ENCODE measurements at places on chromosomes 12 and 14. TPM values are rescaled to one million over a fixed set of nuclear protein-coding genes. Genes with fewer than 3 reads are reported as not detected.

DNA sequence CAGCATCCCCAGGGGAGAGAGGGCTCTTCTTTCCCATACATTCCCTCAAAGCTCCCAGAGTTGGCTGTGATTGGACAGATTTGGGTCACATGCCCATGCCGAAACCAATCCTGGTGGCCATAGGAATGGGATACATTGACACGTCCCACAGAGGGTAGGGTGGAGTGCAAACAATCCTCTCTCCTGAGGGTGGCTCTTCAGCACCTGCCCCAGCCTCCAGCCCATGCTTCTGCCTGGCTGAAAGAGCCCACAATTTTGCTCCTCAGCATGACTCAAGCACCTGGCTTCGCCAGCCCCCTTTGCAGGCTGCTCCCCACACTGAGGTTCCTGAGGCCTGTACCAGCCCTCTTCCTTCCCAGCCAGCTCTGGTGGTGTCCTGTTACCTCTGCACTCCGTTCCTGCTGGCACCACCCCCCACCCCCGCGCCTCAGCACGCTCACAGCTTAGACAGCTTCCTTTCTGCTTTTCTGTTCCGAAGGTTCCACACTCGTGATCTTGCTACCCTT, 71.7 kb downstream of the CCDC92 start:
- peak; percentile 64 for DNase-seq

- DNase-seq = no peak
Measured at GRCh38 chr12:10400829-10401228, 8.7 kb downstream of the KLRC4 start.

DNA sequence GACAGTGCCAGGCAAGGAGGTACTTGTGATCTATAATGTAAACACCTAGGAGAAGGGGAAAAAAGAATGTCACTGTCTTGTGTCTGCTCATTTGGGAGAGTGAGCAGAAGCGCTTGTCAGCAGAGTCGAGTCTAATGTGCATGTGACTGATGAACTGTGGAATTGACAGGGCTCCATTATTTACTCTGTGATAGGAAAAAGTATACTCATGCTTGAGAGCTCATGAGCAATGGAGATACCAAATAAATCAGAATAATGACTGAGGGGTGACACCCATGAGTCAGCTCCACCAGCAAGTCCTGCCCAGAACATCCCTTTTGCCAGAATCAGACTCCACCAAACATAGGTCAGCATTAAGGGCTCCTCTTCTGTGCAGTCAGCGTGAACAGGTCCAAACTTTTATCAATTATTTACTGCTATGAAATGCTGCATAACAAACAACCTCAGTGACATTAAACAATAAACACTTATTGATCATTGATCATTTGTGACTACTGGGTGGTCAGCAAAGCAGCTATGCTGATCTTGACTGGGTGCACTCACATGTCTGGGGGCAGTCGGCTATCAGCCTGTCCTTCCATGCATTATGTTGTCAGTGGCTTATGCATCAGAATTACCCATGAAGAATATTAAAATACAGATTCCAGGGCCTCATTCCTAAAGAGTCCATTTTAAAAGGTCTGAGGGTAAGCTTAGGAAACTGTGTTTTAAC, 29.2 kb upstream of the WSCD2 start:
- DNase-seq = no peak

DNA sequence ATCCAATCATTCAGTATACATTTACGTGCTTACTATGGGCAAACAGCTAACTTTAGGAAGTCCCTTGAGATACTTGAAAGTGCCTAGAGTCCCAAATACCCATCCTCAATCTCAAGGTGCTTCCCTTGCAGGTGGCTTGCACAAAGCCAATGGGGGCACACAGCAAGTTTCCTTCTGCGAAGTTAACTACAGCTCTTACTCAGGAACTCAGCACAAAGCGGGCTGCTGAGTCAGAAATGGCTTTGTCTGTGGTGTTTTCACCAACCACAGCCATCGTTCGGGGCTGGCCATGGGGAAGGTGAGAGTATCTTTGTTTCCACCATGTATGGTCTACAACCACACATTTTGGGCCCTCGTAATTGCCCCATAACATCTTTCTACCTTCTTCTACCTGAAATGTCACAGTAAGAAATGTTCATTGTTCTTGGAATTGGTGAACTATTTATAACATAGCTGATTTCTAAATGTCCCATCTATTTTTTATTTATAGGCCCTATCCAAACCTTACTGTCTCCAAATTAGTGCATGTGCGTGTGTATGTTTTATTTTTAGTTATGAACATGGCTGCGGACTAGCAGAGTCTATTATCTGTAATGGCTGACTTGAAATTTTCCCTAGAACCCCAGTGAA, 13.9 kb downstream of the MFAP5 start:
- DNase-seq = no peak

DNA sequence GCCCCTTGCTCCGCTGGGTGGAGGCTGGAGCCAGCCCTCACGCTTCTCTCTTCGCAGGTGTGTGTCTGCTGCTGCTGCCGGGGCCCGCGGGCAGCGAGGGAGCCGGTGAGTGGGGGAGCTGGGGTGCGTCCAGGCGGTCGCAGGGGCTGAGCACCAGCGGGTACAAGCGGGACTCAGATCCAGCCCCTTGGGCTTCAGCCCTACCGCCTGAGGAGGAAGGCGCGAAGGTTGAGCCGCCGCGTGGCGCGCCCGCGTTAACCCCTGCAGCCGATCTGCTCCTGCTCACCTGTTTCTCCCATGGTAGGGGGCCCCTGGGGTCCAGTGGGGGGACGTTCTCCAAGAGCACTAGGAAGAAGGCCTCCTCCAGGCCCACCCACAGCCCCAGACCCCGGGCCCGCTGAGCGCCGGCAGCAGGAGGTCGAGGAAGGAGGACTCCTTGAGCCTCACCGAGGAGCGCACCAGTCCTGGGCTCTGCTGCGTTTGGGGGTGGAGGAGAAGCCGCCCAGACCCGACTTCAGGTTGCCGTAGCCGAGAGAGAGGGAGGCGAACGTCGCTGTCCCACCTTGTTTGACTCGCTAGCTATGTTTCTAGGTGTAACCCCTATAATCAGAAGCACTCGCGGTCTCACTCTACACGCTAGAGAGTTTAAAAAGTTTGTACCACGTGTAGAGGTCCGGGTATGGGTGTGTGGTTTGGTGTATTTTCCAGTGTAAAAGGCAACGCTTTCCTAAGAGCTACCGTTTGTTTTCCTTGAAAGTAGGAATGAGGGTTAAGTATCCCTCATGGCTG, 834 bp downstream of the COCH start:
- DNase-seq = no peak

- DNase-seq = no peak
Measured at GRCh38 chr12:4809013-4809448, 88.8 kb downstream of the GALNT8 start.

DNA sequence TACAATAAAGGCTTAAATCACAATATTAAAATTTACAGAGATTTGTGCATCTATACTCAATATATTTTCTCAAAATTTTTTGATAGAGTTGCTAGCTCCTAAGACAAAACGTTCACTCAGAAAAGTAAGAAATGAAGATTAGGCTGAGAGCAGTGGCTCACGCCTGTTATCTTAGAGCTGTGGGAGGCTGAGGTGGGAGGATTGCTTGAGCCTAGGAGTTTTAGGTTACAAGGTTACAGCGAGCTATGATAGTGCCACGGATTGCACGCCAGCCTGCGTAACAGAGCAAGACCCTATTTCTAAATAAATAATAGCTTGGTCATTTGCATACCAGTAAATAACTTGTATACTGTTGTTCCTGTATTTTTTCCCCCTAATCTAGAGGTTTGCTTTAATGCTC, 35.0 kb upstream of the CFL2 start:
- no peak for DNase-seq

GRCh38 chr12:99911081-99911480, 73.7 kb downstream of the ANKS1B start:
- DNase-seq = no peak

- DNase-seq = no peak
Measured at GRCh38 chr14:26281280-26281998, 316.4 kb downstream of the NOVA1 start.

GRCh38 chr12:42130672-42131402, 13.8 kb downstream of the GXYLT1 start:
- no peak for DNase-seq

GRCh38 chr12:94717108-94717507, 66.8 kb upstream of the TMCC3 start:
- no peak for DNase-seq

- peak; percentile 73 for DNase-seq
Measured at GRCh38 chr14:64717870-64718269, 13.6 kb downstream of the PLEKHG3 start.

- DNase-seq = no peak
Measured at GRCh38 chr12:3559601-3560294, 68.7 kb downstream of the PRMT8 start.

DNA sequence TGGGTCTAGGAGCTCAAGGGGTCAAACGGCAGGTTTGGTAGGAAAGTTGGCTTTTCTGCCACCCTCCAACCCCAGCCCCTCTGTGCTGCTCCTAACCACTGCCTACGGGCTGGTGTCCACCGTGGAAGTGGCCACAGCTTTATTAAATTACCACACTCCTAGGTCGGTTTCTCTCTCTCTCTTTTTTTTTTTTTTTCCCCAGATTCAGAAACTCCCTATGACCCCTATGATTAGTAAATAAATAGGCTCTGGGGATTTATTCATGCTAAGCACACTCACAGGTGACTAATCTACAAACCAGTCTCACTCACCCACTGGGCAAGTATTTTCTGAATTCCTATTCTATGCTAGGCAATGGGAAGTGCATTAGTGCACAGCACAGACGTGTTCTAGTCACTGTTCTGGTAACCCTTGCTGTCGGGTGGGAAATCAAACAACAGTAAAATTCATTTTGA, 8.7 kb upstream of the DDX47 start:
- no peak for DNase-seq

DNA sequence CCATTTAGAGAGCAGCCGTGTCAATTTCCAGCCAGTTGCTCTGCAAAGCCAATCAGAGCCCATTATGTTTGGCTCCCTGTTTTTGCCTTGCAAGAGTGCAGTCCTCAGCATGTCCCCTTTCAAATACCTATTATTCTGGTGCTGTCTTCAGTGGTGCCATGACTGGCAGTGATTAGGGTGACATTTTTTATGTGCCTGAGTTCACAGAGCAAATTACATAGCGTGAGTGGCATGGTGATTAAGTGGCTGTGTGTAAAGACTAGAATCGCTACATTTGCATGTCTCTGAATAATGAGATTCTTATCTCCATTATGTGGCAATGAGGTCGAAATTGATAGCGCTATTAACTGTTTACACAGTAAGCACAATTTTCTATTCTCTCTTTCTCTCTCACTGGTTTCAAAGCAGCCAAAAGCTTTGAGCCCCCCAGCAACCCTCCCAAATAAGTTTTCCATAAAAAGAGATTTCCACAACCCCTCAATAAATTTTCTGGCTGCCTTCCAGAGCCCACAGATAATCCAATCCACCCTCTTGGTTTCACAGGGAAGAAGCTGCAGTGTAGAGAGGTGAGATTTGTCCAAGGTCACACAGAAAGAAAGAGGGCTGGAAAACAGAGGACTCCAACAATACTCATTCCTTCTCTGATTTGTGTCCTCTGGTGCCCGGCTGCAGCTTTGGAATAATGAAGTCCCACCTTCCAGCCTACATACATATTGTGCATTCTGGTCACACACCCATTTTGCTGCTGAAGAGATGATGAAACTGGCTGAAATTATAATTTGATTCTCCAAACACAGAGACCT, 58.8 kb upstream of the NUDT4 start:
- DNase-seq = no peak

GRCh38 chr12:64824130-64824499, 332 bp upstream of the TBC1D30 start:
- DNase-seq = no peak

- DNase-seq = no peak
Measured at GRCh38 chr12:59166457-59166856, 246.2 kb upstream of the LRIG3 start.

DNA sequence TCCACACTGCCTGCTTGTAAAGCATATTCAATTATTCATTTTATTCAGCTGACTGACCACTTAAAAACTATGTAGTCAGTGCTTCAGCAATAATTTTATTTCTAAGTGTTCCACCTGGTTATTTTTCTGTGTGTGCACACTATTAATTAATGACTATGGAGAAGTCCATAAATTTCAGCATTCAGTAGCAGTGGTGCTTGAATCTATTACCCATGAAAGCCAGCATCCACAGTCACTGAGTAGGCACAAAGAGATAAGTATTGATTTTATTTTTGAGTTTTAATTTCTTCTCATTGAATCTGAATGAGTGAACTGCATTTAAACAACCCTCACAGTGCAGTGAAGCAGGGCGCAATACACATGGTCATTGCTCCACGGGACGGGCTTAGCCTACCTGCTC, 643.1 kb downstream of the GALC start:
- no peak for DNase-seq

- DNase-seq = no peak
Measured at GRCh38 chr12:112105891-112106290, 2.7 kb downstream of the NAA25 start.

- no peak for DNase-seq
Measured at GRCh38 chr12:68510397-68510796, 100.3 kb upstream of the RAP1B start.

- DNase-seq = no peak
Measured at GRCh38 chr14:90924621-90925340, 108.6 kb upstream of the TTC7B start.

GRCh38 chr14:28772613-28773012, 6.0 kb downstream of the FOXG1 start:
- DNase-seq = no peak

- DNase-seq = peak; percentile 78
Measured at GRCh38 chr14:68363843-68364767, 428.8 kb downstream of the ZFP36L1 start.

DNA sequence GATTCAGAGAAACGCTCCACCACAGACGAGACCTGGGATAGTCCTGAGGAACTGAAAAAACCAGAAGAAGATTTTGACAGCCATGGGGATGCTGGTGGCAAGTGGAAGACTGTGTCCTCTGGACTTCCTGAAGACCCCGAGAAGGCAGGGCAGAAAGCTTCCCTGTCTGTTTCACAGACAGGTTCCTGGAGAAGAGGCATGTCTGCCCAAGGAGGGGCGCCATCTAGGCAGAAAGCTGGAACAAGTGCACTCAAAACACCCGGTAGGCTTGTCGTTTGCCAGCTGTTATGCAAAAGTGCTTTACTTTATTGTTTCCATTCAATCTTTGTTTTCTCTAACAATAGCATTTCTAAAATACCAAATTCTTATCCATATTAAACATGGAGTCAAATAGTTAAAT, 287.3 kb downstream of the NAV3 start:
- DNase-seq = no peak

DNA sequence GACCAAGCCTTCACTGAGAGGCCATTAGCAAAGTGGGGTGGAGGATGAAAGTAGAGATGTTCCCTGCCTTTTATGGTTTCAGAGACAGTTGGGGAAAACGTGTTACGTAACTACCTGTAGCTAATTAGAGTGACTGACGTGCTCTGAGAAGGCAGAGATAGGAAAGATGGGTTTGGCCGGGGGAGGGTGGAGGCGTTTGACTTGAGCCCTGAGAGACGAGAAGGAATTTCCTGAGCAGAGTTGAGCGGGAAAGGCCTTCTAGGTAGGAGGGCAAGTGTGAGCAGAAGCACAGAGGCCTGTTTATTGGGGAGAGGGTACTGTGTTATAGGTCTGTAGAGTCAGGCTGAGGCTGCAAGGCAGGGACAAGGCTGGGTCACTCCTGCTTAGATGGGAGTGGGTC, 8.6 kb downstream of the TUNAR start:
- no peak for DNase-seq

GRCh38 chr14:65000898-65001591, 14.3 kb downstream of the FNTB start:
- no peak for DNase-seq

GRCh38 chr14:98174041-98174440, 1098.0 kb downstream of the BCL11B start:
- DNase-seq = no peak

The NANOG gene
- total RNA-seq = not detected

The TAS2R19 gene
- total RNA-seq = 1.5 TPM

The ITGB7 gene
- 1.4 TPM for total RNA-seq

The ABHD12B gene
- total RNA-seq = not detected

The CGRRF1 gene
- 17.0 TPM for total RNA-seq

The CCNB1IP1 gene
- 61.3 TPM for total RNA-seq

The RASSF9 gene
- total RNA-seq = 9.1 TPM

Measured in cardiac septum (tissue), 1 donor.